Naive thymus-derived CD8-positive, alpha-beta T cell (primary cell): ENCODE measurements at places on chromosomes 6 and 20.
A peak's percentile ranks its signal among the peaks of the same experiment; 100 is the strongest.

- DNase-seq, result no peak
These were observed 4.0 kb upstream of the VSX1 start for GRCh38 chr20:25085756-25086495.

GRCh38 chr6:37279366-37280134, 21.6 kb upstream of the TMEM217 start:
- no peak for DNase-seq

DNA sequence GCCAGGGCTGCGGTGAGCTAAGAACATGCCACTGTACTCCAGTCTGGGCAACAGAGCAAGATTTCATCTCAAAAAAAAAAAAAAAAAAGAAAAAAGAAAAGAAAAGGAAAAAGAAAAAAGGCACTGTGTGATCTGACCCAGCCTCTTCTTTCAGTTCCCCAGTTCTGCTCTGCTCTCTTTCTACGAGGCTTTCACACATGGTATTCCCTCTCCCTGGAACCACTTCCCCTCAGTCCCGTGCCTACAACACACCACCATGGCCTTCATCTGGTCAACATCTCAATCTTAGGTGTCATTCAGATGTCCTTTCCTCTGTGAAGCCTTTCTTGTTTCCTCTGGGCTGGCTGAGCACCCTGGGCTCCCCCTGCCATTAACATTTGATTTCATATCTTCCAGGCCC, 2.3 kb upstream of the DSN1 start:
- no peak for DNase-seq

GRCh38 chr20:15643713-15644112, 929.5 kb downstream of the KIF16B start:
- DNase-seq, result no peak

GRCh38 chr6:163814494-163815364, 400.2 kb downstream of the QKI start:
- DNase-seq, result no peak

- DNase-seq, result no peak
These were observed 12.9 kb upstream of the TBC1D22B start for GRCh38 chr6:37244430-37245310.

GRCh38 chr20:47929368-47930115, 144.3 kb upstream of the SULF2 start:
- DNase-seq, result no peak

- DNase-seq, result peak; percentile 85
These were observed 887 bp downstream of the GABBR1 start for GRCh38 chr6:29631860-29632731.

DNA sequence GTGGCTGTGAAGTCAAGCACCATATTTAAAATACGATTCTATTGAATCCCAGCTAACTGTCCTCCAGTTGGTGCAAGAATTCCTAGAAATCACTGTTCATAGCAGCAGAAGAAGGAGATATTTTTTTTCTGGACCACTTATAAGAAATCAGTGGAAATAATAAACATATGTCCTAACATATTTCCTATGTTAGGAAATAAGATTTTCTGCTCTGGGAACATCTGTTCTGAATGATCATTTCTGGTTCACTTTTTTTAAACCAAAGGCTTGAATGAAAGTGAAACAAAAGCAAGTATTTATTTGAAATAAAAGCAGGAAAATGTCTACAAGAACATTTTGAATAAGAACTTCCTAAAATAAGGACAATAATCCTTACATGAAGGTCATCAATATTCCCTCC, 138.9 kb upstream of the RALGAPA2 start:
- DNase-seq, result no peak

- no peak for DNase-seq
These were observed 35.5 kb upstream of the VGLL2 start for GRCh38 chr6:117229870-117230269.

DNA sequence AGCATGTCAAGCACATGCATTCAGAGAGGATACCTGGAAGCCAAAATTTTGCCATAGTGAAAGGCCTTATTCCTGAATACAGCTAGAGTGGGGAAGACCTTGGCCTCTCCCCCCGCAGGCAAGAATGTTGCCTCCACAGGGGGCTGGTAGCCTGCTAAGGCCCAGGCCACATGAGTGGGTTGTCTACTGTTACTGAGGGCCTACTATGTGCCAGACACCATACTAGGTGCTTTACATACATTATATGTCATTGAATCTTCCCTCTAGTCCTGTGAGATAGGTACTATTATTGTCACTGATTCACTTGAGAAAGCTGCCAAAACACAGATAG, 642 bp upstream of the PI16 start:
- DNase-seq, result no peak

- no peak for DNase-seq
These were observed 6.8 kb upstream of the CST8 start for GRCh38 chr20:23484081-23484480.

DNA sequence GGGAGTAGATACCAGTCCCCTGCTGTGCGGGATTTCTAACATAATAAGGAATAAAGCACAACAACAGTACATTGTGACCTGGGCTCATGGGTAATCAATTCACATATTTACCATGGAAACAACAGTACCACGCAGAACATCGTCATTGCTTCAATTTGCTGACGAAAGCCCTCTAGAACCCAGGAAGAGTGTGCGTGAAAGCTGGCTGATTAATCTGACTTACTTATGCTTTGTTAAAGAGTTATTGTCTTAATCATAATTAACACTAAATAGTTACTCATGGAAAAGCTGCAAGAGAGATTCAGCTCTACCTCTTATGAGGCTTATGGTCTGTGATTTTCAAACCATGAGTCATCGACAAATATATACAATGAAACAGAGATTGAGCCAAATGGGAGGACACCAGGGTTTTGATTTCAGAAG, 644.3 kb upstream of the AGPAT4 start:
- no peak for DNase-seq

DNA sequence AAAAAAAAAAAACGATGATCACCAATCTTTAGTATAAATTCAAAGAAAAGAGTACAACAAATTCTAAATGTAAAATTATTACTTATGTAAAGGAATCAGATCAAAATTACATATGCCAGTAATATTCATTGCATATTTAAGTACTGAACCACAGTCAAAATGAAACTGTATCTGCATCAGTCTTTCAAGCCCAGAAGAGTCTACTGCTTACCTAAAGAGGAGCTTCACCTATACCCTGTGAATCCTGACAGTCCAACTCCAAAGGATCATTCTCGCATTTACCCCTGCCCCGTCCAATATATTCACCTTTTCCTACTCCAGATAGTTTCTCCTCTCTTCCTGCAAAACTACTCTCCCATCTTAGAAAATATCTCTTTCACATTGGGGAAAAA, 9.2 kb downstream of the ATG5 start:
- DNase-seq, result no peak

DNA sequence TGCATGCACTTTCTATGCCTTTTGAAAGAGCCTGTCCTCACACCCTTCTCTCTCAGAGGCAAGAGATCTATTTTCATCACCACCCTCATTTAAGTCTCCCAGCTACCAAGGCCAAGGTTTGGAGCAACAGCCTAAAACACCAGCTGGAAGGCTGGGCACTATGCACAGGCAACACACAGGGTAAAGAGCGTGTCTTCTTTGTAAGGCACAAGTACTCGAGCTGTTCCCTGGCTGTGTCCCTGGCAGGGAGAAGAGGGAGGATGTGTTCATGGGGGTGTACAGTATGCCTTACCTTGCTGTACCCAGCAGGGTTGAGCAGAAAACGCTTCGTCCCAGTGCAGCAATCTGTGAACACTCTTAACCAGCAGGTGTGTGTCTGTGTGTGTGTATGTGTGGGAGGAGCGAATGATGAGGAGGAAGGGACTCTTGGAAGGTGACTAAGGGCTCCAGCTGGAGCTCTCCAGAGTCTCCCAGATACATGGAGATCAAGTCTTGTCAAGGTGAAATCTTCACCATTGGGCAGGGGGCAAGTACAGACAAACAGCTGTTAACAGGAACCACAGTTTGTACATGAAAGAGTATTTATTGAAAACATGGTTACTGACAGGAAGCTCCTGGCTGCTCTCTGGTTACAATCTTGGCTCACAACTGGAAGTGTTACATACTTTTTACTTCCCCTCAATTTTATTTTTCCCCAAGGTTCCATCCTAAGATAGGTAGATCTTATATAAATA, 40.8 kb downstream of the ELMO2 start:
- DNase-seq, result no peak

DNA sequence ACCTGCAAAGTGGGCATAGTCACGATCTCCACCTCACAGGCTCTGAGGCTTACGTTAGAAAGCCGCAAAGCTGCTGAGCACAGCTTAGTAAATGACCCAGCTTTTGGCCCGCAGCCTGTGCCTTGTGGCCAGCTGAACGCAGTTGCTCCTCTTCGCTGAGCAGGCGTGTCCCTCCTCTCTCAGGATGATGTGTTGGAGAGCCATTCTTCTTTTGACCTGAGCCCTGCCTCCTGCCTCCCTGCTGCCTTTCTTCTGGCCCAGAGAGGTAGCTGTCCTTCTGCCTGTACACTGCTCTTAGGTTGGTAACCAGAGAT, 47.6 kb upstream of the MYL9 start:
- DNase-seq, result no peak

DNA sequence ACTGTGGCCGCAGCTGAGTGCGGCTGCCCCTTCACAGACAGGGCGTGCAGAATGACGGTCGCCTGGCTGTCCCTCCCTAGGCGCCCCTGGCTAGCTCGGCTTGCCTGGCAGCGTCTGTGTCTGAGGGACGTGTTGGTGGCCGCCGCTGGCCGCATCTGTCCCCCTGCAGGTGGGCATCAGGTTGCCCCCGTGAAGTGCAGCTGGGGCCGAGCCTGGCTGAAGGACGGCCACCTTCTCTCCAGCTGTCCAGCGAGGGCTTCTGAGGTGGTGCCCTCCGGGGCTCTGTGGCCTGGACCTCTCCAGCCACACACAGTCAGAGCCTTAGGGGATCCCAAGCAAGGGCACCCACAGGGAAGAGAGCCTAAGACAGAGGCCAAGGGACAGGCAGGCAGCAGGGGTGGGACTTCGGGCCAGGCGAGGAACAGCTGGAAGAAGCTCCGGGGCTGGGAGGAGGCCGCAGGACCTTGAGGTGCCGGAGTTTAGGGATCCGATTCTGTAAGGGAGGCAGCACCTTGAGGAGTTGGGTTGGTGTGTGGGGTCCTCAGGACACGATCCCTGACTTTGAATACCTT, 89.0 kb upstream of the EPB41L1 start:
- DNase-seq, result no peak

DNA sequence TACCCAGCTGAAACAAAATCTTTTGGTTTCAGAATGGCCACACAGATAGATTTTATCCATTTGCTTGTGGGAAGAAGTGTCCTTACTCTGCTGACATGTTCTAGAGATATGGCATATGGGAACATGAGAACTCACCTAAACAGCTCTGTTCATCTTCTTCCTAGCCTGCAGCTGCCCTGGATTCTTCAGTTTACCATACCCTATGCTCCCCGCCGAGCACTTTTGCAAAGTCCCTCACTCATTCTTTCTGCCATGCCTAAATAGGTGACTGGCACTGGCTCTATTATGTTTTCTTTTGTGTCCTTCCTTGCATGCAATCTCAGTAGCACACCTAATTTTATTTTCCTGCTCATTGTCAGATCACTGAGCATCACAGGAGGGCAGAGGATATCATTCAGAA, 293.7 kb upstream of the RSPO3 start:
- no peak for DNase-seq

- no peak for DNase-seq
These were observed 40.6 kb upstream of the REV3L start for GRCh38 chr6:111523484-111524167.

DNA sequence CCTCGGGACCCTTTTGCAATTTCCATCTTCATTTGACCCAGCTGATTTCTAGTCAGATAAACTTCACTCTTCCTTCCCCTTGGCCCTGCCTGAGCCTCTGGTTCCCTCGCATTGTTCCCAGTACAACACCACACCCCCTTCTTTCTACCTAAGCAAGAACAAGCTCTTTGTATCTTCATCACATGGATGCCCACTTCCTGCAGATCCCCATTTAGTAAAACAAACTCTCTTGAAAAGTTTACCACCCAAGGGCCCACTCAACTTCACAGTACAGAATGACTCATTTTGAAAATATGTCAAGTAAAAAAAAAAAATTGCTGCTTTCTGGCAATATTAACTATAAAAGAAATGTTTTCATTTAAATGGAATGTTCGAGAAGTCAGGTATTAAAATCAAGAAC, 5.2 kb downstream of the FAXC start:
- DNase-seq, result no peak

GRCh38 chr20:33178726-33179125, 10.8 kb downstream of the BPIFA2 start:
- DNase-seq, result no peak

DNA sequence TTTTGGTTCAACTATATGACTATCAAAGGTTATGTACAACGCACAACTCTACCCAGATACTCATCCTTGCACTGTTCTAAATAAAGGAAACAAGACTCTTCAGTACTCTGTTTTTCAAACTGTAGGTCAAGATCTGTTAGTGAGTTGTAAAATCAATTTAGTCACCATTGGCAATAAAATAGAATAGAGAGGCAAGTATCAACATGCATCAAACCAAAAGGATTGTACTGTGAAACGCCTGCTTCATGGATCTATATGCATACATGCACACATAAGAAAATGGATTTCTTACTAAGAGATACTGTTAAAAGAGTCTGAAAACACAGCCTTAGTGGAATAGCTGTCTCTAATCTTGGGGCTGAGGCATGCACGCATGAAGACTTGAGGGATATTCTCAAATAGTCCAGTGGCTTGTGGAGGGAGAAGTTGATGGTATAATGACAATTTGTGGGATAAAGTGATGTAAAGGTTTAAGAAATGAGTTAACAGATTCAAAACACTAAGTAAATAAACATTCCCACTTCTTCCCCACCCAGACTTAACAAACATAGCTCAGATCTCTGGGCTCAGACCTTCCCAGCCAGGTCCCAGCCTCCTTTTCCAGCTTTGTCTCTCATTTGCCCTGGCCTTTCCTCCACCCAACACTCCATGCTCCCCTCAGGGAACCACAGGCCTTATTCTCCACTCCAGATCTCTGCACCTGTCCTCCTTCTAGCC, 10.7 kb upstream of the LZTS3 start:
- DNase-seq, result no peak

DNA sequence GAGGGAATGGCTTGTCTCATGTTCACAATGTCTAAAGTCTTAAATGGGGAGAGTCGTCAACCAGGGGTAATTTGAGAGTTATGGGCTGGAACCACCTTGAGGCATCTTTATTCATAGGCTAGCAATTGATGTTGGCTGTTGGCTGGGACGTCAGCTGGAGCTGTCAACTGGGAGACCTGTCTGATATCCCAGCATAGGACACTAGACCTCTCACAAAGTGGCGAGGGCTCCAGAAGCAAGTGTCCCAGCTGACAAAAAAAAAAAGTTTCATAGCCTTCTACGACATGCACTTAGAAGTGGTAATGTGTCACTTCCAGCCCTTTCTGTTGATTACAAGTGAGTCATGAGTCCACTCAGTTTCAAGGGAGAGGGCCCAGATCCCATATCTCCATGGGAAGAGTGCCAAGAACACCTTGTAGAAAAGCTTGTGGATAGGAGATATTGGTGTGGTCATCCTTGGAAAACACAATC, 278.0 kb downstream of the ESR1 start:
- DNase-seq, result no peak
